ENCODE measurements at places on chromosomes 11 and 22. TPM values are rescaled to one million over a fixed set of nuclear protein-coding genes. Genes with fewer than 3 reads are reported as not detected.
A peak's percentile ranks its signal among the peaks of the same experiment; 100 is the strongest.

PRG3 gene
- total RNA-seq = not detected

LINC01488 gene
- not detected for total RNA-seq

ZNF214 gene
- not detected for total RNA-seq

ACRV1 gene
- total RNA-seq = not detected

SYCE3 gene
- not detected for total RNA-seq

OR5D13 gene
- 0.73 TPM for total RNA-seq

SLC22A9 gene
- not detected for total RNA-seq

GUCY1A2 gene
- total RNA-seq = 15.1 TPM

SCGB1A1 gene
- total RNA-seq = 2.6 TPM

OR5M10 gene
- not detected for total RNA-seq

DNA sequence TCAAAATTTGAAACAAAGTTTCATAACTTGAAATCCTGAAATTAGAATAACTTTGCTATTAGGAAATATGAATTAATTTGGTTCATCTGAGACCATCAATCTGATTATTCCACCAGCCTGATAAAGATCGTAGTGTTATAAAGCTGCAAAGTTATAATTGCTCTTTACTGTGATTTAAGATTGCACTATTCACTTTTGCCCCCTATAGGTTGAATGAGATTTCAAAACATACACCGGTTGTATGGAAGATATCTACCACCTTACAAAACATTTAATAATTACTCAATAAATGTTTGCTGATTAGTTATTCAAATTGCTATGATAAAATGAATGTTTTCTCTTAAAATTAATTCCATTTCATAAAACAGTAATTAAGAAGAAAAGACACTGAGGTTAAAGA is 26.1 kb downstream of the APIP start:
- no peak for DNase-seq

DNA sequence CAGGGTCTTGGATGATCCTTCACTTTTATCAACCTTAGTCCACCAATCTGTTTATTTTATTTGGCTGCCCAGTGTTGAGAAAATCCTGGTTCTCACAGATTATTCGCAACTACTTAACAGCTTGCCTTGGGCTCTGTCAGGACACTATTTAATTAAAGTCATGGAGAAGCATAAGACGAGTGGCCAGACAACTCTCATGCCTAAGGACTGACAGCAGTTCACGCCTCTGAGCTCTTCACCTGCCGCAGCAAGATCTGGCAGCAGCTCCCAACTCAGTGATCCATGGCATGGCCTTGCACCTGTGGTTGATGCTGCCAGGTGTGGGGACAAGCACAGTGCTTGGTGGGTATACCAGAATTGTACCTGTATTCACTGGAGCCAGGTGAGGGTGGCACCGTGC is 37.8 kb downstream of the HIRA start:
- DNase-seq = no peak

DNA sequence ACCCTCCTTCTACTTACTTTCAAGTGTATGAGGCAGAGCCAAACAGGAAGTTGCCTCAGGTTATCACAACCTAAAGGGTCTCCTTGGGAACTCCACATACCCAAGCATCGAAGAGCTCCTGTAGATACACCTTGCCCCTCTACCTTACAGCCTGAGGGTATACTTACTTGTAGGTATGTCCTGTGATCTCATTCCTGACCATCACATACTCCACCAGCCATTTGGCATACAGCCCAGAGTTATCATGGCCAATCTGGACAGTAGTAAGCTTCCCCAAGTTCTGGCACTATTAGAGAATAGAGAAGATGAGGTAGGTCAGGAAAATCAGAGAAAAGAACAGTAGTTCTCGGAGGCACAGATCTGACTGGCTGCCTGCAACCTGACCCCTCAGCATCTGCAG is 53.4 kb upstream of the SCUBE2 start:
- DNase-seq = no peak

DNA sequence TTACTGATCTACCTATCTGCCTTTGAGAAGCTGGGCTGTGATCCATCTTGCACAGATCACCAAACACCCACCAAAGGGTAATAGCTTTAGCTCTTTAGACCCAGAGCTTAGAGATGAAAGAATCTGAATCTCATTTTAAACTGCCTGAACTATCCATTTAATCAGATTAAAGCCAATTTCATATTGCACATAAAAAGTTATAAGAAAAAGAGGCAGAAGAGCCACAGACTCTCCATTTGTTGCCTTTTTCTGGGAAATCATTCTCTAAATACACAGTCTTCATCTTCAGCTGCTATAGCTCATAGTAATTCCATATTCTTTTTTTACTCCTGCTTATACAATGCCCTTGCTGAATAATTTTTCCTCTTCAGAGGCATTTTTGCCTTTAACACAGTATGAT is 271.2 kb downstream of the DLG2 start:
- DNase-seq = no peak

DNA sequence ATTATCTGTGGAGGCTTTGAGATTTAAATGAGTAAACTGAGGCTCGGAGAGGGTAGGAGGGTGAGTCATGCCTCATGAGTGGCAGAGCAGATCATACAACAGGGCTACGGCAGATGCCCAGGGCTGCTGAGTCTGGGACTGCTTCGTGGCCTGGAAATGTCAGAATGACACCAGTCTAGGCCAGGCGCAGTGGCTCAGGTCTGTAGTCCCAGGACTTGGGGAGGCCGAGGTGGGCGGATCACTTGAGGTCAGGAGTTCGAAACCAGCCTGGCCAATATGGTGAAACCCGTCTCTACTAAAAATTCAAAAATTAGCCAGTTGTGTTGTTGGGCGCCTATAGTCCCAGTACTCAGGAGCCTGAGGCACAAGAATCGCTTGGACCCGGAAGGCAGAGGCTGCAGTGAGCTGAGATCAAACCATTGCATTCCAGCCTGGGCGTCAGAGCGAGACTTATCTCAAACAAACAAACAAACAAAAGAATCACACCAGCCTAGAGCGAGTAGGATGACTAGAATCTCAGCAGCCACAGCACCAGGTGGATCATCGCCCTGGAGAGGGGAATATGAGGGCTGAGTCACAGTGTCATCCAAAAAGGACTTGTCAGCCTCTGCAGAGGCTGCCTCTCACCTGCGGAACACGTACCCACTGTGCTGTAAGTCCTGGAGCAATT is 48.6 kb upstream of the ADA2 start:
- no peak for DNase-seq

GRCh38 chr11:19595840-19596751 is 116.5 kb upstream of the NAV2 start:
- peak; percentile 45 for DNase-seq

DNA sequence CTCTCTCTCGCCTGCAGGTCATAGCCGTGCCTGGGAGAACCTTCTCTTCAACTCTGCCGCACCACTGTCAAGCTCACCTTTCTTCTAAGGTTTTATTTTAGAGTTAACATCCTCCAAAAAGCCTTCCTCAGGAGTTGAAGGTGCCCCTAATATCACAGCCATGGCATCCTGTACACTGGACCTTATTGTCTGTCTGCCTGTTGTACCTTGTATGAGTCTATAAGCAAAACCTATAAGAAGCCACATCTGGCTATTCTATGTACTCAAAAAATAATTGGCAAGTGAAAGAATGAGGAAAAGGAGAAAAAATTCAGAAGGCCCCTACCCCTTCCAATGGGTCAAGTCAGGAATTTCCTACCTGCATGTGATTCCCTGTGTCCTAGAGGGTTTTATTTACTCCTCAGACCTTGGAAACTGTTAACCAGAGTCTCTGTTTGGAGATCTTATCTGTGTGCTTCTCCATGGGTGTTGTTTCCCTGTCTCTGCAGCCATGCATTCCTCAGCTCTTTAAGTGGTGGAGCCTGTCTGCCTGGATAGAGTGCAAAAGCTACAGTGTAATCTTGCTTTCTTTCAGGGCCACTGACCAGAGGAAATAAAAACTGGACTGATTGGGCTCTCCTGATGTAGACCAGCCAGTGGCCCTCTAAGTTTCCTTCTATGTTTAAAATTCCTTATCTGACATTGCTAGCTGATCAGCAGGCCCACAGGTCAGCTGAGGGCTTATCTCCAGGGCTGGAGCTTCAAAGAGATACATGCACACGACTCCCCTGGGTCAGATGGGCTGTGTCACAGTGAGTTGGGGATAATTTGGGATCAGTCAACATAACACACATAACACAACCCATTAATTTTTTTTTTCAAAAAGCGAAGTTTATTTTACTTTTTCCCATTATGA is 37.6 kb upstream of the TMEM135 start:
- peak; percentile 59 for DNase-seq

GRCh38 chr22:19527321-19527721 is 3.1 kb upstream of the CLDN5 start:
- DNase-seq = no peak

GRCh38 chr11:63553759-63554158 is 9.4 kb downstream of the PLAAT2 start:
- DNase-seq = no peak

- peak; percentile 95 for DNase-seq
Observed at GRCh38 chr11:8688414-8689362, 6.1 kb downstream of the RPL27A start.

DNA sequence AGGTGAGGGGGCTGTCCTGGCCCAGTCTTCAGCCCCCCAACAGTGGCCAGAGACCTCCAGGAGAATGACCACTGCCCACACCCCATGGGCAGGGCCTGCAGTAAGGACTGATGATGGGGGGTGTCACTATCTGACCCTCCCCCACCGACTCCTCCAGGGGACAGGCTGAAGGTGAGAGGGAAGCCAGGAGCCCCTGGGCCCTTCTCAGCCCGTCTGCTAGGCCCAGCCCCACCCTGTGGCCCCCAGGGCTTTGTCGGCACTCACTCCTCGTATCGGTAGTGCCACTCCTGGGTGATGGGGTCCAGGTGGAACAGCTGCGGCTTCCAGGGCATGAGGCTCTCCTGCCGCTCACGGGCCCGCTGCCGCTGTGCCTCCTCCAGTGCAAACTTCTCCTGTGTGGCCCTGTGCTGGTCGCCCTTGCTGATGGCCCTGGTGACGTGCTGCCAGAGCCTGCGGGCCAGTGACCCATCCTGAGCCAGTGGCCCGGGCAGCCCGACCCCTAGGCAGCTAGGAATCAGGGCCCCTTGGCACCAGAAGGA is 35.4 kb upstream of the CARS1 start:
- peak; percentile 21 for DNase-seq

GRCh38 chr22:45212306-45212709 is 28.4 kb downstream of the KIAA0930 start:
- DNase-seq = peak; percentile 72

DNA sequence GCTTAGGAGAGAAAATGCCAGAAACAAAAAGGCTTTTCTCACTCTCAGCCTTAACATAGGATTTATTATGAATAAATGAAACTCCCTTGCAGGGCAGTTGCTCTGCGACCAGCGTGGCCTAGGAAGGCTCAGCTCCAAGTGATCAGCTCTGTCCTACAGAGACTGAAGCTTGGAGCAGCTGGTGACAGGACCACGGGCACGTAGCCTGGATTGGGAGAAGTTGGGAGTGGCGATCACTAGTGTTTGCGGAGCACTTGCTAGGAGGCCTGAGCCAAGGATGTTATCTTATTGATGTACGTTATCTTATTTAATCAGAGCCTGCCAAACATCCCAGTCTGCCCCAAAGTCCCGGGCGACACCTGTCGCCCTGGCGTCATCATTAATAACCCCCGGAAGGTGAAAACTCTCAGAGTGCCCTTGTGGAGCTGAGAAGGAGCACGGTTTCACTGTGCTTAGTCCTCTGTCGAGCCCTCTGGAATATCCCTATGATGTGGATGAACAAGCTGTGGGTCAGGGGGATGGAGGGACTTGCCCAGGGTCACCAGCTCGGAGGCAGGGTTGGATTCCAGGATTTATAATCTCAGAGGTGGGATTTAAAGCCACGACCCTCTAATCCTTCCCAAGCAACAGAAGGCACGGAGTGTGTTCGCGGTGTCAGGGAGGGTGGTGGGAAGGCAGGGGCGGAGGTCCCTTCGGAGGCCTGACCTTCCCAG is 40.8 kb upstream of the SMIM38 start:
- peak; percentile 80 for DNase-seq

DNA sequence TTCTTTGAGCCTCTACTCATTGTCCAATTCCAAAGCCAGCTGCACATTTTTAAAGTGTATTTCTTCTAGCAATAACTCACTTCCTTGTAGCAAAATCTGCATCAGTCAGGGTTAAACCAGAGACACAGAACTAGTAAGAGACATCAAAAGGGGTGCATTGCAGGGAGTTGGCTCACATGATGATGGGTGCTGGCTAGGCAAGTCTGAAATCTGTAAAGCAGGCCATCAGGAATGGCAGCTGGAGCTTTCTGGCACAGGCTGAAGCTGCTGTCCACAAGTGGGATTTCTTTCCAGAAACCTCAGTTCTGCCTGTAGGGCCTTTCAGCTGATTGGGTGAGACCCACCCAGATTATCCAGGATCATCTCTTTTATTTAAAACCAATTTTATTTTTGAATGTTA is 698.1 kb downstream of the NTM start:
- DNase-seq = peak; percentile 17

DNA sequence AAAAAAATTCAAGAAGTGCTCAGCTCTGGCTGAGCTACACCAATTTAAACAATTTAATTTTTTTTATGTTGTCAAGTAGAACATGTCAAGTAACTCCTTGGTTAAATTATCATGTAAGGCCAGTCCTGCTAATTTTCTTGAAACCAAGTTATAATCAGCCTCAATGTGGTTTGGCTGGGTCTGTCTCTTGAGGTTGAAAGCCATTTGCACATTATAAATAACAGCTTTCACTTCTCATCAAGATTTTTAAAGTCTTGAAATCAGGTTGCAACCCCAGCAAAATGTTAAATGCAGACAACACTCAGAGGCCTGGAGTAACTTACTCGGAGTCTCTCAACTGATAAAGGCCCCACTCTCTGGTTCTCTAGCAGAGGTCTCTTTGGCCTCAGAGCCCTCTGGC is 324.4 kb downstream of the BRD1 start:
- no peak for DNase-seq

DNA sequence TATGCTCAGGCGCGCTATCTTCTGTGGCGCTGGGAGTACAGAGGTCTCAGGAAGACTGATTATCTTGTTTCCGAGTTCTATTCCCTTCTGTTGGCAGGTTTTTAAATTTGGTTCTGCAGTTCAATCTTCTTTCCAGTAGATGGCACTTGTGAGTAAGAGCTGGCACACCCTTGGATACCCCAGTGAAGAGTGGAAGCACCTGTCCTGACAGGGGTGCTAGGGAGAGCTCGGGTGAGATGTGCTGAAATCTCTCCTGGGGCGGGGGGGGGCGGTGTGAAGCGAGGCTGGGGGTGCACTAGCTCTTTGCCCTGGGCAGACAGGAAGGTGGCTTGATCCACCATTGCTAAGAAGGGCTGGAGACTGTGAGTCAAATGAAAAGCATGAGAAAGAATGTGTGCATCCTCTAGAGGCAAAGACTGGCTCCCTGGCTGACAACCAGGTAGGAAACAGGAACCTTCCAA is 679.9 kb upstream of the CCDC179 start:
- peak; percentile 71 for DNase-seq

GRCh38 chr22:31253949-31254348 is 38.3 kb downstream of the PIK3IP1 start:
- peak; percentile 78 for DNase-seq

- no peak for DNase-seq
Observed at GRCh38 chr11:33500332-33500731, 200.3 kb downstream of the C11orf91 start.
